ENCODE measurements at places on chromosomes 2 and 18.

- DNase-seq = no peak
Measured at GRCh38 chr2:173755798-173756197, 209.4 kb downstream of the SP3 start.

DNA sequence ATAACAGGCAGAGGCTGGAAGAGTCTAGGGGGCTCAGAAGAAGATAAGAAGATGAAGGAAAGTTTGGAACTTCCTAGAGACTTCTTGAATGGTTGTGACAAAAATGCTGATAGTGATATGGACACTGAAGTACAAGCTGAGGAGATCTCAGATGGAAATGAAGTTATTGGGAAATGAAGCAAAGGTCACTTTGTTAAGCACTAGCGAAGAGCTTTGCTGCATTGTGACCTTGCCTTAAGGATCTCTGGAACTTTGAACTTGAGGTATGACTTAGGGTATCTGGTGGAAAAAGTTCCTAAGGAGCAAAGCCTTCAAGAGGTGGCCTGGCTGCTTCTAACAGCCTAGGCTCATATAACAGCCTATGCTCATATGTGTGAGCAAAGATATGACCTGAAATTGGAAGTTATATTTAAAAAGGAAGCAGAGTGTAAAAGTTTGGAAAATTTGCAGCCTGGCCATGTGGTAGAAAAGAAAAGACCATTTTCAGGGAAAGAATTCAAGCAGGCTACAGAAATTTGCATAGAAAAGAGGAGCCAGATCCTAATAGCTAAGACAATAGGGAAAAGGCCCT lies 91.3 kb downstream of the L3MBTL4 start:
- DNase-seq = no peak

DNA sequence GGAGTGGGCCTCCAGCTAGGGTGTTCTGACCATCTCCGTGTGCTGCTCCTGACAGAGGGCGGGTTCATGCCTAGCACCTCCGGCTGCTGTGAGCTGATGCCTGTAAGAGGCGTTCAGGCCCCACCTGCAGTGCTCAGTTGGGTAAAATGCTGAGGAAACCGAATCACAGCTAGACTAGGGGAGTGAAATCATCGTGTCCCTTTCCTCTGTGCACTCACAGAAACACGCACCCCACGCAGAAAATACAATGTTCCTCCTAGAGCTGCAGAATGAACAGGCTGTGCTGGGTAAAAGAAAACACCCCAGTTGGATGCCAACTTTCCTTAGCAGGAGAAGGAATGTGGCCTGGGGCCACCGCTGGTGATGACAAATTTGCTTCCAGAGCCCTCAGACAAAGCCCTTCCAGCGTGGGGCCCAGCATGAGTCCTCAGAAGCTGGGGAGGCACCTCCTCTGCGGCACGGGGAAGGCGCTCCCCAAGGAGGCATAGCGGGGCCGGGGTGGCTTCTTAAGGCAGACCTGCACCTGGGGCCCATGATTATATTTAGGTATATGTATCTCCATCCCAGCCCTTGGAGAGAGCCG lies 16.3 kb upstream of the ARHGEF4 start:
- no peak for DNase-seq

GRCh38 chr2:120634533-120634932 lies 101.1 kb upstream of the GLI2 start:
- no peak for DNase-seq
